ENCODE measurements at places on chromosomes 16 and 17.

DNA sequence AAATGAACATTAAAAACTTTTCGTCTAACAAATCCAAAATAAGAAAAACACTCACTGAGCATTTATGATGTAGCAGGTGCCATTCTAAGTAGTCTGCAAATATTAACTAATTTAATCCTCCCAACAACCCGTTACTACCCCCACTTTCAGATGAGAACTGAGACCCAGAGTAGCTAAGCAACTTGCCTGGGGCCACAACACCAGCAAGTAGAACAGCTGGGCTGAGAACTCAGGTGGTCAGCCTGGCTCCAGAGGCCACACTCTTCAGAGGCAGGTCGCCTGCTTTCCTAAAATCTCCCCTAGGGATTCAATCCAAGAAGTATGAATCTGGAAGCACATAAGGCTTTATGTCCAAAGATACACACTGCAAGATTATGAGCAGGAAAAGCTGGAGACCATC, 6.2 kb downstream of the MBTPS1 start:
- no peak for DNase-seq

- DNase-seq = peak; percentile 75
These were observed 24.0 kb upstream of the VPS4A start for GRCh38 chr16:69286941-69287713.

DNA sequence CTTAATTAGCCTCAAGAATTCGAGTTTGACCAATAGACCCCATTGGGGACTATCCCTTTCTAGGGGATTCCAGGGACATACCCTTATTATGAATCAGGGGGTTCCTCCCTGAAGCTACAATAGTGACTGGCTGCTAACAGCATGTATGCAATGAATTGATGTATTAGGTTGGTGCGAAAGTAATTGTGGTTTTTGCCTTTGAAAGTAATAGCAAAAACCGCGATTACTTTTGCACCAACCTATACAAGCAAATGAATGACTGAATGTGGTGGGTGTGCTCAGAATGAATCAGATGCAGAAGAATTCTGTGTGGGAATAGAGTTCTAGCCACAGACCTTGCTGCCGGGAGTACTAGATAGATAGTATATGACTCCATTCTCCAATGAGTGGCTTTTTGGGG, 76.7 kb downstream of the HLF start:
- no peak for DNase-seq

- DNase-seq = no peak
These were observed 19.0 kb upstream of the SMG8 start for GRCh38 chr17:59190806-59191205.

GRCh38 chr16:89700649-89701424, 668 bp downstream of the SPATA2L start:
- DNase-seq = peak; percentile 59

All from CD4-positive, alpha-beta T cell treated with Interleukin-17A for 1 hour (primary cell).